ENCODE measurements at places on chromosomes 2 and 18.

- no peaks in the 10 kb centered on the region for H3K36me3 ChIP-seq
- H3K4me1 ChIP-seq = peaks cover 31% of the 10 kb centered on the region
- H3K27me3 ChIP-seq = no peaks in the 10 kb centered on the region
Observed at GRCh38 chr2:159030674-159031380, 62.4 kb downstream of the TANC1 start.

DNA sequence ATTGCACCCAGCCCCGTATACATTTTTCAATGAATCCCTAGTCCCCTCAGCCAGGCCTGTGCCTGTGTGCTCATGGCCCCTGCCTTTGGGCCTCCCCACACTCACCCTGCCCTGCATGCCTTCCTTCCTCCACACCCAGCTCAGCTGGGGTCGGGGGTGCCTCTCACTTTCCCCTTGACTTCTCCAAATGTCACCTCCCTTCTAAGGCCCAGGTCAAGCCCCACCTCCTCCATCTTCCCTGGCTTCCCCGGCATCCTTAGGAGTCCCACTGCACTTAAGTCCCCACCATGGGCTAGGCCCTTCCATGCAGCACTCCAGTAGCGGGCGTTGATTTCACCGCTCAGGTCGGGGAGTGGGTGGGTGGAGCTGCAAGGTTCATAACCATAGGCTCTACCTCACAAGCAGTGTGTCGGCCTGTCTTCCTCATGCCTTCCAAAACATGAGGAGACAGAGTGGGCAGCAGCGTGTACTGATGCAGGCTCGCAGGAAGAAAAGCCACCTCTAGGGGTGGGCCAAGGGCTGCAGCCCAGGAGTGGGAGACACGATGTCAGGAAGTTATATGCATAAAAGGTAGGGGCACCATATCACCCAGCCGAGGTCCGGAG is 47.7 kb downstream of the DNMT3A start:
- no peak for DNase-seq
- no peak overlapping the region for H3K4me3 ChIP-seq
- peaks cover 5% of the 10 kb centered on the region for H3K4me1 ChIP-seq

GRCh38 chr2:44543773-44544725 is 182.3 kb downstream of the CAMKMT start:
- no peaks in the 10 kb centered on the region for H3K27me3 ChIP-seq
- H3K36me3 ChIP-seq = no peaks in the 10 kb centered on the region
- no peak overlapping the region for H3K4me3 ChIP-seq
- no peak for DNase-seq
- H3K4me1 ChIP-seq = peaks cover 17% of the 10 kb centered on the region

DNA sequence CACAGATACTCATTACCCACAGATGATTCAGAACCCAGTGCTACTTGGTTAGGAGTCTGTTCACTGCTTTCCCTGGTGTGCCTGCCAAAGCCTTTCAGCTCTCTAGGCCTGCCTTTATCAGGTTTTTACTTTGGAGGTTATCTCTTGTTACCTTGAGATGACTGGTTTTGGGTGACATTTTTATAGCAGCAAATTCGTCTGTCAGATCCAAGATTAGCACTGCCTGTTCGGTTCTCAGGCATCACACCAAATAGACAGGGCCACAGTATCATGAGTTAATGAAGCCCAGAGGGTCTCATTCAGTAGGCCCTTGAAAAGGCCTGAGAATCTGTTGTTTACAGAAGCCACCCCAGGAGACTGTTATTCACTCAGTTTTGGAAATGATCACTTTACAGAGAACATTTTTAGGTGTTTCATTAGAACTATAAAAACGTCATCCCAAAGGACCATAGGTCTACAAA is 121.2 kb downstream of the OSBPL6 start:
- no peaks in the 10 kb centered on the region for H3K4me1 ChIP-seq
- DNase-seq = no peak
- H3K36me3 ChIP-seq = no peaks in the 10 kb centered on the region
- no peak overlapping the region for H3K4me3 ChIP-seq
- H3K27me3 ChIP-seq = no peaks in the 10 kb centered on the region
- H3K27ac ChIP-seq = no peak overlapping the region

DNA sequence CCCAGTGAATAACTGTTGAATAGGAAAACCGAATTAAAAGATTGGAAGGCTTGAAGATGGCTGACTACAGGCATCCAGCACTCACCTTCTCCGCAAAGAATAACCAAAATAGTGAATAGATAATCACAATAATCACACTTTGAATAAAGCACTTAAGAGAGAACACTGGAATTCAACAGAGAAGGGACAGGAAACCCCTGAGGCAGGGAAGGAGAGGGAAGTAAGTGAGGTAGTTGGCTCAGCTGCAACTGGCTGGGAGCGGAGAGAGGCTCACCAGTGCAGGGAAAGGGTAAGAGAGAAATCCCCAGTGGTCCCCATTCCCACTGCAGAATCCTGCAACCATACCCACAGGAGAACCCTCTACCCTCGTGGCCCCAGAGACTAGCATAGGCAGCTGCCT is 246.6 kb upstream of the NCKAP5 start:
- H3K27ac ChIP-seq = no peak overlapping the region
- no peaks in the 10 kb centered on the region for H3K36me3 ChIP-seq
- H3K4me1 ChIP-seq = no peaks in the 10 kb centered on the region
- DNase-seq = no peak
- H3K27me3 ChIP-seq = no peaks in the 10 kb centered on the region
- no peak overlapping the region for H3K4me3 ChIP-seq

DNA sequence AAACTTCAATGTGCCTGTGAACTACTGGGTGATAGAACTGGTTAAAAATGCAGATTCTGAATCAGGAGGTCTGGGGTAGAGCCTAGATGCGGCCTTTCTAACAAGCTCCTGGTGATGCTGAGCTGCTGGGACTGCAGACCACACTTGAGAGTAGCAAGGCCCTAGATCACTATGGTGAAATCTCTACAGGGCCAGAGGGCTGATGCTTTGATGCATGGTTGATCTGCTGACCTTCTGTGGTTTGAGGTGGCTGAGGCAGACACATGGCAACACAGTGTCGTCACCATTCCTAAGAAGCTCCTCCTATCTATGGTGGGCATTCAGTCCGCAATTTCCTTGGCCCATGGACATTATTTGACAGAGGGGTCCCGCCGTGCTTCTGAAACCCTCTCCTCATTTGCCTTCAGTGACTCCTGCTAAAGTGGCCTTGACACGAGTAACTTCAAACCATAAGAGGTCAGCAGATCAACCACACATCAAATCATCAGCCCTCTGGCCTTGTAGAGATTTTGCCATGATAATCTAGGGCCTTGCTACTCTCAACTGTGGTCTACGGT is 19.8 kb downstream of the CCDC68 start:
- no peaks in the 10 kb centered on the region for H3K27me3 ChIP-seq
- H3K27ac ChIP-seq = no peak overlapping the region

DNA sequence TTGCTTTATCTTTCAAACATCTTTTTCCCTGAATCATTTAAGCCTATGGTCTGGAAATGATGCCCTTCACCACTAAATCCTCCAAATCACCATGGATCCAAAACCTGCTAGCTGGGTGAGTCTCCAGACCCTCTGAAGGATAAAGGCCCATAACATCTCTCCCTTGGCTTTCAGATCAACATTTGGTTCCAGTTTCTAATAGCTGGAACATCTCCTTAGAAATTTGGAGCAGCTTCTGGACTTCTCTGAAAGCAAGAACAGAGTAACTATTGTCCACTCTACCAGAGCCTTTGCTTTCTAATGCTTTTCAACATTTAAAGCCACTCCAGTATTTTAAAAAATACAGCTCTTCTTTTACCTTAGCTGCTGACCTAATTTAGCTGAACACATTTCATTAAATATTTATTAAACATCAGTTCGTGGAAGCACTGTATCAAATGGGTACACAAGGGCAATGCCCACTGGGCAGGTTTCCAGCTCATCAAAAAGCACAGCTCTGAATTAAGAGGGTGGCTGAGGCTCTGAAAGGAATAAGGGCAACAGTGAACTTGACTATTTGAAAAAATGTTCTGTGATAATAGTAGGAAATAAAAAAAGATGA is 75.3 kb downstream of the GALNT3 start:
- no peak overlapping the region for H3K27ac ChIP-seq
- no peak overlapping the region for H3K4me3 ChIP-seq
- no peaks in the 10 kb centered on the region for H3K27me3 ChIP-seq
- no peak for DNase-seq
- no peaks in the 10 kb centered on the region for H3K4me1 ChIP-seq
- H3K36me3 ChIP-seq = no peaks in the 10 kb centered on the region

DNA sequence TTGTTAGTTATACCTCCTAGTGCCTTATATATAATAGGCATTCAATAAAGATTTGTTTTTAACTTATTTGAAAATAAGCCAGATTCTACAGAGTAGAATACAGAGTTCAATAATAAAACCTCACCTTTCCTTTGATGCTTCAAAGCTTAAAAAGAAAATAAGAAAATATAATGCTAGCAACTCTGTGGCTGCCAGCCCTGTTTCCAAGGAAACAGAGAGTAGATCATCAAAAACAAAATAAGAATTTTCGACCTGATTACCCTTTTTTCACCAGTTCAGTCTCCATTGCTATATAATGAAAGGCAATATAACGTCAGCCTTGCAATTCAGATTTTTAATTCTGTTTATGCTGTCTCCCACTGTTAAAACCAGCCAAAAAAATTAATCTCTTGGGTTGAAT is 8.9 kb upstream of the PGAP1 start:
- H3K27ac ChIP-seq = no peak overlapping the region
- H3K4me1 ChIP-seq = no peaks in the 10 kb centered on the region
- H3K27me3 ChIP-seq = no peaks in the 10 kb centered on the region
- H3K4me3 ChIP-seq = no peak overlapping the region

- H3K27me3 ChIP-seq = no peaks in the 10 kb centered on the region
- no peak for DNase-seq
- H3K4me1 ChIP-seq = no peaks in the 10 kb centered on the region
- no peak overlapping the region for H3K4me3 ChIP-seq
- no peak overlapping the region for H3K27ac ChIP-seq
Observed at GRCh38 chr18:39871961-39872360, 2083.1 kb upstream of the PIK3C3 start.

GRCh38 chr2:160541745-160542144 is 48.1 kb upstream of the RBMS1 start:
- DNase-seq = no peak
- no peaks in the 10 kb centered on the region for H3K27me3 ChIP-seq
- H3K4me3 ChIP-seq = no peak overlapping the region
- no peak overlapping the region for H3K27ac ChIP-seq
- no peaks in the 10 kb centered on the region for H3K36me3 ChIP-seq

DNA sequence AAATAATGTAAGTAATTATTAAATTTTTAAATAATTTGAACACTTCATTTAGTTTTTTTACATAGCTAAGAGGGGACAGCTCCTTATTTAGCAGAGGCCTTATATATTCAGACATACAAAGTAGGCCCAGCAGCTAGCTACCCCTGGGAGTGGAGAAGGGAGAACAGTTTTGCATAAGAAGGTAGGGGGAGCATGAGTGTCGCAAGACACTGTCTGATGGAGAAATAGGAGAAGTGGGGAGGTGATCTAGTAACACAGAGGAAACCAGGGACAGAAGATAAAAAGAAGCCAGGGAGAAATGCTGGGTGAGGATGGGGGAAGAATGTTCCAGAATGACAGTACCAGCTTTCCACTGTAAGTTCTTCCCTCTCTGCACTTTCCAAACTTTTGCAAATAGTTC is 16.0 kb upstream of the RGPD4 start:
- no peaks in the 10 kb centered on the region for H3K36me3 ChIP-seq
- H3K27me3 ChIP-seq = no peaks in the 10 kb centered on the region
- no peak for DNase-seq
- H3K4me1 ChIP-seq = no peaks in the 10 kb centered on the region
- H3K27ac ChIP-seq = no peak overlapping the region

DNA sequence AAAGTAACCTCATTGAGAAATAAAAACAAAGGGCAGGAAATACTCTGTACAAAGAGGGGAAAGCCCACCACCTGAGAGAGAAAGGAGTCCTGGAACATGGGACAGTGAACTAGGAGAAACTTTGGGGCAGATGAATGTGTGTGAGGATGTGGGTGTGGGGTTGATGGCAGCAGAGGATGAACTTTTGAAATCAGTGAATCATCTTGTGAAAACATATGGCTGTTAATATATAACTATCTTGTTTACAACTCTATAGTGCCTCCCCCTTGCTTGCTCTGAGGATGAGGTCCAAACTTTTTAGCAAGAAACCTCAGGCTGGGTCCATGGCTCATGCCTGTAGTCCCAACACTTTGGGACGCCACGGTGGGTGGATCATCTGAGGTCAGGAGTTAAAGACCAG is 171.8 kb upstream of the LHCGR start:
- H3K27me3 ChIP-seq = no peaks in the 10 kb centered on the region
- no peak overlapping the region for H3K4me3 ChIP-seq
- H3K4me1 ChIP-seq = no peaks in the 10 kb centered on the region
- no peaks in the 10 kb centered on the region for H3K36me3 ChIP-seq
- no peak for DNase-seq
- H3K27ac ChIP-seq = no peak overlapping the region

DNA sequence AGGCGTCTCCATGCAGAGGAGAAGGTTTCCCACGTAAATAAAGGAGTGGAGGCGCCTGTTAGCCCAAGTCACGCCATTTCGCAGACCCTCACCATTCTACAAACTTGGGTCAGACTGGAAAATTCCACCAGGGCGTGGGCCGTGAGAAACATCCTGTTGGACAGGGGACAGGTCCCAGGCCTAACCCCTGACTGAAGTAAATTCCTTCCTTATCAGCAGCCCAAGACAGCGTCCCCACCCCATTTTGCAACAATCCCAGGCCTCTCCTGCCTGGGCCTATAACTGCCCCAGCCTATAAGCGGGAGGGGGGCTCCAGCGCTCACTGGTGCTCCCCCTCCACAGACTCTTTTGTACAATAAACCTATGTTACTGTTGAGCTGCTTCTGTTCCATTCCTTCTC is 57.3 kb upstream of the CBLN2 start:
- H3K36me3 ChIP-seq = no peaks in the 10 kb centered on the region
- no peak for DNase-seq
- H3K27ac ChIP-seq = no peak overlapping the region
- H3K27me3 ChIP-seq = no peaks in the 10 kb centered on the region
- no peak overlapping the region for H3K4me3 ChIP-seq

DNA sequence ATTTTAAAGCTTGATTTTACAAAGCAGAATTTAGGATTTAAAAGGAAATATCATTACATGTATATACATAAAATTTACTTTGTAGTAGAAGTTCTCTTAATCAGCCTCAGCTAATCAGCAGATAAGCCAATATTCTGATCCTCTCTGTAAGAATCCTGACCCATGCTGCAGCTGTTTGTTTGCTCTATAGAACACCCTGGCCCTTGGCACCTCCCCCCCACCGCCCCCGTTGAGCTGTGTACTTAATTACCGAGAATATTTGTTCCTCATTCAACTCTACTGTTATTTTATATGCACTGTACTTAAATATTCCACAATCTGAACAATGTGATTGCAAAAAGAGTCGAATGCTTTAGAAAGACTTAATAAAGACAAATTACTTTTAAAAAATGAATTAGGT is 98.0 kb downstream of the EVA1A start:
- no peak for DNase-seq
- H3K36me3 ChIP-seq = no peaks in the 10 kb centered on the region
- no peaks in the 10 kb centered on the region for H3K4me1 ChIP-seq
- no peak overlapping the region for H3K4me3 ChIP-seq
- no peak overlapping the region for H3K27ac ChIP-seq
- H3K27me3 ChIP-seq = peaks cover 12% of the 10 kb centered on the region

GRCh38 chr2:151051574-151052220 is 210.0 kb downstream of the RBM43 start:
- H3K27ac ChIP-seq = no peak overlapping the region
- DNase-seq = peak; percentile 55
- no peaks in the 10 kb centered on the region for H3K36me3 ChIP-seq
- no peaks in the 10 kb centered on the region for H3K27me3 ChIP-seq
